ENCODE measurements at places on chromosomes 12 and 14. TPM values are rescaled to one million over a fixed set of nuclear protein-coding genes. Genes with fewer than 3 reads are reported as not detected.

LHX5 gene
- total RNA-seq, result not detected

KLRK1 gene
- 0.98 TPM for total RNA-seq

XRCC3 gene
- total RNA-seq, result 40.6 TPM

KRT78 gene
- total RNA-seq, result not detected

GPR132 gene
- total RNA-seq, result not detected

SLC25A21 gene
- 0.82 TPM for total RNA-seq
